Left forelimb (tissue), 1 donor: ENCODE measurements at places on chromosomes 16 and 17.

- no peak for DNase-seq
Observed at GRCh38 chr17:41781404-41782110, 5.0 kb downstream of the JUP start.

DNA sequence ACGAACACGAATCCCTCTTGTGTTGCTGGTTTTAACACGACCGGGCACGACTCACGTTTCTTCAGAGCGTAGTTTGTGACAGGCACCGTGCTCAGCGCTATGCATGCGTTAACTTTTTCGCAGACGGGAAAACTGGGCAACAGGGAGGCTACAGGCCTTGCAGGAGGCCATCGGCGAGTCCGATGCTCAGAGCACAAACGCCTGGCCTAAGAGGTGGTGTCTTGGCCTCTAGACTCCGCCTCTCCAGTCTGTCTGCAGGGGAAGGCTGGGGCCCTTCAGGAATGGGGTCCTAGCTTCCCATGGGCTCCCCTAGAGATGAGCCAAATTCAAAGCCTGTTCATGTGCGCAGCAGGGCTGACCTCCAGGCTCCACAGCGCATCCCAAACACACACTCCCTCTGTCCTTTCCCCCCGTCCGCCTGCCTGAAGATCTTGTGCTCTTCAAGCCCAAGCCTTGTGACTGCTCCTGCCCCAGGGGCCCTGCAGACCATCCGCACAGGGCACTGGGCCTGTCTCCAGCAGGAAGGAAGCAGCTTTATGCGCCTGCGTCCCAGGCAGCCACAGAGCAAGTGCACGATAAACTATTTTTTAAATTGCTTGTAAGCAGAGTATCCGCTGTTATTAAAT, 3.1 kb downstream of the CLCN7 start:
- no peak for DNase-seq

- DNase-seq, result peak; percentile 71
Observed at GRCh38 chr17:27379888-27380533, 76.2 kb upstream of the KSR1 start.

- no peak for DNase-seq
Observed at GRCh38 chr17:63943745-63944144, 11.6 kb upstream of the CD79B start.

- DNase-seq, result no peak
Observed at GRCh38 chr17:1447052-1447451, 9.0 kb downstream of the CRK start.

DNA sequence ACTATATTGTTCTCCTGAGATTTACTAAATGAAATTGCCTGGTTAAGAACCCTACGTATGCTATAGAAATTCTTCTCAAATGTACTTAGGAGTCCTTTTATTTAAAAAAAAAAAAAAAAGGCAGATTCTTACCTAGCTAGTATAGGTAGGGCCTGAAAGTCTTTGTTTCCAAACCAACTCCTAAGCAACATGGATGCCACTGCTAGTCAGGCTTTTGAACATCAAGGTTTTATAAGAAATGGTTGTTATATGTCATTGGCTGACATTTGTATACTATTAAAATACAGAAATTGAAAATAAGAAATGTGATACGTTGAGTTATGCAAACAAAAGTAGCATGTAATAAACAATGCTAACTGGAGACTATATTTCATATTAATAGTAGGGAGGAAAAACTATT, 1.2 kb downstream of the EVI2A start:
- DNase-seq, result no peak

GRCh38 chr17:80124351-80124981, 22.5 kb downstream of the EIF4A3 start:
- no peak for DNase-seq

- DNase-seq, result no peak
Observed at GRCh38 chr17:20896153-20896649, 146.6 kb downstream of the USP22 start.

- no peak for DNase-seq
Observed at GRCh38 chr17:47975189-47975822, 4.4 kb downstream of the CDK5RAP3 start.

DNA sequence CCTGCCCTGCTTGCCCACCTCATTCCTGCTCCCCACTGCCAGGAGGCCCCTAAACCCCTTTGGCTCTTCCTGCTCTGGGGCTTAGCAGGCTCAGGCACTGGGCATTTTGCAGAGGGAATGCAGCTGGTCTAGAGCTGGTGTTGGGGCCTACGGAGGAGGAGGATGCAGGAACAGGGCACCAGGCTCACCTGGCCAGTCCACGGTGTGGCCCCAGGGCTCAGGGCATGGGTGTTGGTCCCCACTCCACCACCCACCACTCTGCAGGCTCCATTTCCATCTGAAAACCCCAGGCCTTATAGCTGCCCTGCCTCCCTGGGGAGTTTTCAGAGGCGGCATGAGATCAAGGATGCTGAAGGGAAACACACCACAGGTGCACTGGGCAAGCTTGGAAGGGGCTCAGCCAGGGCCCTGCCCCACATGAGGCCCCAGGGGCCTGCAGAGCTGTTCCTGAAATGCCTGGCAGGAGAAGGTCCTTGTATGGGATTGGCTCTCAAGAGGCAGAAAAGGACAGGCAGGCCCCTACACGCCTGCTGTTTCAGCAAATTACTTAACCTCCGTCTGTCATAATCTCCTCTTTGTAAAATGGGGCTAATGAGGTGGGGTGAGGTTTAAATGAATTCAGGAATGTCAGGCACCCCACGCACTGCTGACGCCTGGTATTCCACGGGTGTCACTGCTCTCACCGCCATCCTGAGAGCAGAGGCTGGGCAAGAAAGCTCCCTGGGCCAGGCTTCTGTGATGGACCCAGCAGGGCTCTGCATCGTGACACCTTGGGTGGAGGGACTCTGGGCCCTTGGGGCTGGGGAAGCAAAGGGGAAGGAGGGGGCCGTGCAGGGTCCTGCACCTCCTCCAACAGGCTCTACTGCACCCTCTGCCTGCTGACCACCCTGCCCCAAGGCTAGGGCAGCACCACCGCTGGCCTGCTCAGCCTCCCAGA, 9.3 kb downstream of the SLC47A2 start:
- DNase-seq, result no peak
